ENCODE measurements at places on chromosomes 3 and 15.

GRCh38 chr3:24598695-24599470 is 104.2 kb upstream of the THRB start:
- no peak for DNase-seq

DNA sequence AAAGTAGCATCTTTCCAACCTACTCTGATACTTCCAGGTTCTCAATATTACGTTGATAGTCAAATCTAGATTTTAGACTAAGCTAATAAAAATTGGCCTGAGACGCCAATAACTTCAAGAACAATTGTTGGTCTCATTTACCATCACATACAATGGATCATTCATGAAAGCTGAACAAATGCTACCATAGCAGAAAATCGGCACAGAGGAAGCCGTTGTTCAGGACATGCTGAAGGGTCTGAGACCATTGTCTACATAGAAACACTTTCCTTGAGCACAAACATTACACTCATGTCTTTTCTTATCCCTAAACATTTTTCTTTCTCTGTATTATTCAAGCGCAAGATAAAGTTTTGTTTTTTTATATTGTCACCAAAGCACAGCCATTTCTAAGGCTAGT is 37.2 kb upstream of the FHIT start:
- no peak for DNase-seq

- DNase-seq, result no peak
Measured at GRCh38 chr15:80787316-80787715, 8.1 kb downstream of the CEMIP start.

DNA sequence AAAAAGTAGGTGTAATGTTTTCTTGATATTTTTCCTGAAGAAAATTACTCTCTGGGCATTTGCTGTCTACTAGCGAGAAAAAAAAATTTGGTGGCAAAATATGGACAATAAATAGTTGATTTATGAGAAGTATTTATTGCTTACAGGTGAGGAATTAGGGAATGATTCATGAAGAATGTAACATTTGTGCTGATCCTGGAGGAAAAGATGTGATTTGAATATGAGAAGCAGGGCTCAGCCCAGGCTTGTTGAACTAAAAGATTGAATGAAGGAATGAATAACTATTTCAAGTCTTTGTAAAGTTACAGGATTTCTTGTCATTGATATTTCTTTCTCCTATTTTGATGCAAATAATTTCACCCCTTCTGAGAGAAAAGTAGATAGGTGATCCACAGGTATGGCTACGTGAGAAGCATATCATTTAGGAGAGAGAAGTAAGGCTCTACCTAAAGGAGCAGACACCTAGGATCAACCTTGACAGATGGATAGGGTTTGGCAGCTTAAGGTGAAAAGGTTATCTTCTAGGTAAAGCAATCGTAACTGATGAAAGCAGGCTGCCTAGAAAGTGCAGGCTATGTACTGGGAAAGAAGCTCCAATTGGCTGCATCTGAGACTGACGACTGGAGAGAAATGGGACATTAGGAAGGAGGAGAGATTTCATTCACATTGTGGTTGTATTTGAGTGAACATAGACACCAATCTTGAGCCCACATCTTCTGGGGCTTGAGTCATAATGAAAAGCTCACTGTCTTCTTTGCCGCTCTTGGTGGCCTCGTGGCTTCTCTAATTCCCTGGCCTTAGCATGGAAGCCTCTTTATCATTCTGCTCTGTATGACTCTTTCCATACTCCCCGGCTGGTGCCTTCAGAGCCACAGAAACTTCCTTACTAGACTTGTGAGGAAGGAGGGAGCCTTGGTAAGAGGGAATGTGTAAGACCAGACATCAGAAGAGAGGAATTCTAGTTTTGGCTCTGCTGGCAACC is 106.5 kb downstream of the P3H2 start:
- DNase-seq, result no peak

DNA sequence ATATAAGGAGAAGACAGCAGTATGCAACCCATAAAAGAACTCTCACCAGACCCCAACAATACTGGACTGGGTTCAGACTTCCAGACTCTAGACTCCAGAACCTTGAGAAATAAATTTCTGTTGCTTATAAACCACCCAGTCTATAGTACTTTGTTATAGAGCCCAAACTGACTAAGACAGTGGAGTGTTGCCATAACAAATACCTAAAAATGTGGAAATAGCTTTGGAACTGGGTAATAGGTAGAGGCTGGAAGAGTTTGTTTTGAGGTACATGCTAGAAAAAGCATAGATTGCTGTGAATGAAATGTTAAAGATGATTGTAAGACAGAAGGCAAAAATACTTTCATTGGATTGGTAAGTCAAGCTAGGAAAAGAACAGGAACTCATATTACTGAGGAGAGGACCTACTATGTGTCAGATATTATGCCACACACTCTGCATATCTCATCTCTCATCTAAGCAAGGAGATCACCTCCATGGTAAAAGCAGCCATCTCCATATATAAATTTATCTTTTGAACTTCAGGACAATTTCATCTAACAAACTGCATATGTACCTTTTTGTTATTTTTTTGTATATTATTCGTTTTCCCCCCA is 67.4 kb upstream of the FNDC3B start:
- DNase-seq, result no peak

DNA sequence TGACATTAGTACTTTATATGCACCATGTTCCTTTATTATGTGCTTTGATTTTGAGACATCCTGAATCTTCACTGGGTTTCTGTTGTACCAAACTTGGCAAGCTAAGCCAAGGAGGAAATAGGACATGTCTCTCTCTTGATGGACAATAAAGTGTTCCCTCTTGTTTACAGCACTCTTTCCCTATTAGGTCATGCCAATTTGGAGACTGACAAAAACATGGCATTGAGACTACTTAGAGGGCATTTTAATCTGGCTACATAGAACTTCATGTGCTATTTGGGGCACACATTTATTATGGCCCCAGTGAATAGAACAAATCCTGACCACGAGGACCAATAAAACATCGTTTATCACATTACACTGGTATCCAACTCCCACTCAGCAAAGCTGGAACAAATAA is 85.3 kb upstream of the TNFSF10 start:
- no peak for DNase-seq

GRCh38 chr15:33019354-33019981 is 175.0 kb downstream of the FMN1 start:
- no peak for DNase-seq

DNA sequence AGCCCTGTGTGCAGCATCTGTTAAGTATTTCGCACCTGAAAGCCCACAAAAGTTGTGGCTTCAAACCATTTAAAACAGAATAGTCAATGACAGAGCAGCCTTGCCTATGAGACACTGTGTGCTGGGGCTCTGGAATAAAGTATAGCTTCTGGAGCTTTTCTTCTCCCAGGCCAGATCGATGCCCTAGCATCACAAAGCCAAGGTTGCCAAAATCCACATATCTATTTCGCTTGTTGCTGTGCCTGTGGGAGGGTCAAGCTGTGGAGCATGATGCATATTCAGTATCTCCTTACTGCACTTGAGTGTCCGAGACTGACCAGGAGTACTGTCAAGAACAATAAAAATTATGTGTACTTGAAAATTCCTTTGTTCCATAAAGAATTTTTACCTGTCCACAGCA is 7.6 kb downstream of the PLOD2 start:
- DNase-seq, result no peak

DNA sequence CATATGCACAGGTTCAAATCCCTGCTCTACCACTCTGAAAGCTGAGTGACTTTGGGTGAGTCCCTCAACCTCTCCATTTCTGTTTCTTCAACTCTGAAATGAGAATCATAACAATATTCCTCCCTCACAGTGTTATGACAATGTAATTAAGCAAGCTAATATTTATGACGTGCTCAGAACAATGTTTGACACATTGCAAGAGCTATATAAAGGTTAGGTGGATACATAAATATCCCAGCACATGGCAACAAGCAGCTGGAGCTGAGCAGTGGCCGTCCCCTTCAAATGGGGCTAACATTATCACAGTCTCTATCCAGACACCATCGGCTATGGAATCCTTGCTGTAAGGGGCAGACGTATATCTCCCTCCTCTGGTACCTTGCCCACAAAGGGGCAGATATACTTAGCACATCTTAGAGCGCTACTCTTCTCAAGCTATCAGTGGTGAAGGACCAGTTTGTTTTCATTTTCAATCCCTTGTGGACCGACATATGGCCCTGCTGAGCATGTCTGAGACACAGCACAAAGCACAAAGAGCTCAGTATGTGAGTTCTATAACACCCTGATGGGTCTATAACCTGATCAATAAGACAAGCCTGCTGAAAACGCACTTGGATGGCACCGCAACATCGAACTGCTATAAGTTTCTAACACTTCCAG is 80.9 kb downstream of the PRICKLE2 start:
- DNase-seq, result no peak

DNA sequence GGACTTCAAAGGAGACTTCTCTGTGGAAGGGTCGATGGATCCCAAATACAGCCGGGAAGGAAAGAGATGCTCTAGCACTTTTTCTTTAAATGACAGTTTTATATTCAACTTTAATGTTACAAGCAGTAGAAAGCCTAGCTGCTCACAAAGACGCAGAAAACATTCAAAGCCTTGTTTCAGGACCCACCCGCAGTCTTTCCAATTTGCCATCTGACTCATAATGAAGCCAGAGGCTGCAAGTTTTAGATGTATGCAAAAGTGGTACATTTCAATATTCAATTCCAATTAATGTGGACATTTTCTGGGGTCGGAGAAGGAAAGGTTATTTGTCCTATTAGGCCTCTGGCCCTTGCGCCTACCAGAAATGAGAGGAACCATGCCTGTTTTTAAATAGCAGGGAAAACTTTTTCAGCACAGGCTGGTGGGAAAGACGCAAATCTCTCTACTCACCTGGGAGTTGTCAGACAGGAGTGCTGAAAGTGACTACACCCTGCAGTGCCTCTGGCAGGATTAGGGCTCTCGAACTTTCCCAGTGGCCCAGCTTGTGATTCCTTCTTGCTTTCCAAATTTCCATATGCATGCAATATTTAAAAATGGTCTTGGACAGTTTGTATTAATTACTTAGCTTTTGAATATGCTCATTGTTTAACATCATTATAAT is 117.4 kb upstream of the MBNL1 start:
- DNase-seq, result no peak

- DNase-seq, result no peak
Measured at GRCh38 chr3:59143447-59143846, 93.6 kb upstream of the CFAP20DC start.

GRCh38 chr3:190018460-190018859 is 102.2 kb downstream of the P3H2 start:
- DNase-seq, result no peak

DNA sequence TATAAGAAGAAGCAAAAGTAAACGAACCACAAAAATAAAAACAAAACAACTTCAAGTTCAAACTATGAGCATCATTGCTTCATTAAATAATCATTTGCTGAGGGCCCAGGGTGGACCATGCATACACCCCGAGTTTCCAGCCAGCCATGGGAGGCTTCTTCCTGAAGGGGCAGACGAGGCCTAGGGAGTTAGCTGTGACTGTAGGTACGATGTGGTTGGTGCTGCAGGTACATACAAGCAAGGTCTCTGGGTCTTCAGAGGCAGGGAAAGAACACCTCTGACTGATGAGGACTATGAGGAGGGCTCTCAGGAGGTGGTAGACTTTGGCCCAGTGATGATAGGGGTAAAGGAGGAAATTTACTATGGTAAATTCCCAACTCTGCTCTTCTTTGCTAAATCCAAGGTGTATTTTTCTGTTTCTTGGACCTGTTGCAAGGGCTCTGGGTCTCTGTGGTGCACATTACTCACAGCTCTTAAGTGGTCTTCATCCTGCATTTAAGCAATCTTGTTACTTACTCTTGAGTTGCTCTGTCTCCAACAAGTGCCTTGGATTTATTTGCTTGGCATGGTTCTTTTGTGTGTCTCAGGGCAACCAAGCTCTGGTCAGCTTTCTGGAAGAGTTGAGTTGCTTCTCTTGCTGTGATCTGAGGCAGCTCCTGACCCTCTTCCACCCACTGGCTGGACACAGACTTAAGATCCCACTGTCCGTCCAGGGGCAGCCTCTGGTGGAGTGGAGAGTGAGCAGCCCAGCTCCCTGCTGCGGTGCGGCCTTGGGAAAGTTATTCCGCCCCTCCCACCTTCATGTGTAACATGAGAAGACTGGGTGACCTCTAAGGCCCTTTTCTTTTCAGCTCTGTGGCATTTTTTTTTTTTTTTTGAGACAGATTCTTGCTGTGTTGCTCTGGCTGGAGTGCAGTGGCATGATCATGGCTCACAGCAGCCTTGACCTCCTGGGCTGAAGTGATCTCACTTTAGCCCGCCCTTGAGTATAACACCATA is 56.1 kb upstream of the KIF23 start:
- DNase-seq, result no peak

DNA sequence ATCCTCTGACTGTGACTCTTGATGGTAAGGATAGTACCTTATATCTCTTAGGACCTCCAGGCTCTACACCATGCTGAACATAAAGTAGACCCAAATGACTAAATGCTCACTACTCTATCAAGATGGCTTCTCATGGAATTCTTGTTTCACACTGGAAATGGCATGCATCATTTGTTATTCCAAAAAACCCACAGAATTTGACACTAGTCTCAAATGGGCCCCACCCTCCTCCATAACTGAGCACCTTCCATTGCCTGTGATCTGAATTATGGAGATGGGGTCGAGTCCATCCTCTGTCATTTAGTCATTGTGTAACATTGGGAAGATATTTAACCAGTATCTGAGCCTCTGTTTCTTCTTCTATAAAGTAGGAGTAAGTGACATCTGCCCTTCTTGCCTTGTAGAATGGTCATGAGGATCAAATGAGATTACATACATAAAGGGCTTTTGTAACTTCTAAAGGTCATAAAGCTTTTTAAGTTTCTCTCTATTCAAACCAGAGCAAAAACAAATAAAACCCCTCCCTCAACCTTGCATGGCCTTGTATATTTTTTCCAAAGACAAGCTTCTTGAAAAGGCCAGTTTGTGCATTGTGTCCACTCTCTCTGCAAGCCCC is 57.0 kb upstream of the PTX3 start:
- no peak for DNase-seq

DNA sequence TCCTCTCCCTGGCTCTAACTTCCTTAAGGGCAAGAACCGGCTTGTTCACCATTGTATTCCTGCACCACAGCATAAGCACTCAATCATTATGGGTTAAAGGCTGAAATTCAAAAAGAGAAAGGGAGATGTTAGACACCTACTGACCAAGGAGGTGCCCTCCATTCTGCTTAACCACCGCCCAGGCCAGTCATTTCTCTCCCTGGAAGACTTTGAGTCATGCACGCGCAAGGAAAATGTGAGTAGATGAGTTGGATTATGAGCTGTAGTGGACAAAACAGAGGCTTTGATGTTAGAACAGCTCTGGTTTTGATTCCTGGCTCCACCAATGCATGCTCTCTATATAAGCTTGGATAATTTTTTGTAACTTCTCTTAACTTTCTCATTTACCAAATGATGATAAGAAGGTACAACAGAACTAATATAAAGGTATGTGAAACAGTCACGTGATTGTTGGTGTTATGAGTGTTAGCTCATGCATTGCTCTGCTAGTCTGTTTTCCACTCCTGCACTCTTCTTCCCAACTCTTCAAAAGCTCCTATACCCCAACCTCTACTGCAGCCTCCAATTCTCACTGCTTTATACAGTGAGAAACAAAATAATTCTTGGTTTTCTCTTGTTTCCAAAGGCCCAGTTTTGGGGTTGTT is 148.4 kb upstream of the ATP11B start:
- peak; percentile 61 for DNase-seq
